Jurkat, Clone E6-1 (cell line): ENCODE measurements at places on chromosomes 2 and 18.

DNA sequence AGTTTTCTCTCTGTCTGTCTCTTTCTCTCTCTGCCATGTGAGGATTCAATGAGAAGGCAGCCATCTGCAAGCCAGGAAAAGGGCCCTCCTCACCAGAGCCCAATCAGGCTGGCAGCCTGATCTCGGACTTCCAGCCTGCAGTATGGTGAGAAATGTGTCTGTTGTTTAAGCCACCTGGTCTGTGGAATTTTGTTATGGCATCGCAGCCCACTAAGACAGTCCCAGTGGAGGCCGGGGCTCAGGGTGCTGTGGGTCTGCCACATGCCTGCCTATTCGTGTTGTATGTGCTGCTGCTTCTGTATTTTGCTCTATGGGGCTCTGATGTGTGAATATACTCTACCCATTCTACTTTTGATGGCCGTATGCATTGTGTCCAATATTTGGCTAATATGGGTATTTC lies 139.0 kb upstream of the HS6ST1 start:
- DNase-seq = no peak

- DNase-seq = no peak
Observed at GRCh38 chr2:30505500-30506180, 58.6 kb downstream of the LCLAT1 start.

GRCh38 chr2:234691968-234692955 lies 195.4 kb upstream of the ARL4C start:
- no peak for DNase-seq

GRCh38 chr2:157363612-157364101 lies 38.0 kb upstream of the ERMN start:
- no peak for DNase-seq

- no peak for DNase-seq
Observed at GRCh38 chr2:38898256-38898655, 8.6 kb downstream of the ARHGEF33 start.

GRCh38 chr2:190746971-190747761 lies 98.3 kb downstream of the NAB1 start:
- DNase-seq = no peak

- no peak for DNase-seq
Observed at GRCh38 chr2:26615860-26616705, 25.1 kb downstream of the CIB4 start.

- DNase-seq = no peak
Observed at GRCh38 chr2:159138642-159139182, 147.8 kb downstream of the WDSUB1 start.

DNA sequence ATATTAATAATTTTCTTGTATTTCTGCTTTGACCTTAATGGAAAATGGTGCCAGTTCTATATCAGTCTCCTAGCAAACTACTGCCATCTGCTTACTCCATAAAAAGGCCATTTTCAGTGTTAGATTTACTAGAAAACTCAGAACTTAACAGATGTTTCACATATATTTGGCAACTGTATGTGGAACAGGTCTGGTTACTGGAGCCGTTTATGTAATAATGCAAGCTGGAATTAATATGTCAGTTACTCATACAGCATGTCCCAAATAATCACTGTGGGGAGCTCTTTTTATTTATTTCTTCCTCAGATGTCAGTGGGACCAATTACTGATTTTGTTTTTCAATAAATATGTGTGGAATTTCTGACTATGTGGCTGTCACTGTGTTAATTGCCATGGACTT lies 1247.6 kb downstream of the CNTNAP5 start:
- DNase-seq = no peak

- no peak for DNase-seq
Observed at GRCh38 chr2:58852905-58853304, 611.8 kb upstream of the FANCL start.

GRCh38 chr2:40480073-40480472 lies 28.2 kb upstream of the SLC8A1 start:
- DNase-seq = no peak

DNA sequence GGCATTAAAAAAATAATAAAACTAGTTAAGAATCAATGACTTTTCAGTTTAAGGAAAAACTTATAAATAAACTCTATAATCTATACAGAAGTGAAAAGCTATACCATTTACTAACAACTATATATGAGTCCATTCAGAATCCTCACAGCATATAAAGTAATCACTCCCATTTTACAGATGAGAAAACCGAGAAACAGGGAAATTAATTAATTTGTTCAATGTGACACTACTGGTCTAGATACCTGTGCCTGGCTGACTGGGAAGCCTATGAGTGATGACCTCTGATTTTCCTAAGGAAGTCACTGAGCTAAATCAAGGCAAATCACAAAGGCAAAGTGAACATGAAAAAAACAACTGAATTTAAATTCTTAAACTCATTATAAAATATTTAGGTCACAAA lies 99.5 kb upstream of the RNU4ATAC start:
- no peak for DNase-seq

DNA sequence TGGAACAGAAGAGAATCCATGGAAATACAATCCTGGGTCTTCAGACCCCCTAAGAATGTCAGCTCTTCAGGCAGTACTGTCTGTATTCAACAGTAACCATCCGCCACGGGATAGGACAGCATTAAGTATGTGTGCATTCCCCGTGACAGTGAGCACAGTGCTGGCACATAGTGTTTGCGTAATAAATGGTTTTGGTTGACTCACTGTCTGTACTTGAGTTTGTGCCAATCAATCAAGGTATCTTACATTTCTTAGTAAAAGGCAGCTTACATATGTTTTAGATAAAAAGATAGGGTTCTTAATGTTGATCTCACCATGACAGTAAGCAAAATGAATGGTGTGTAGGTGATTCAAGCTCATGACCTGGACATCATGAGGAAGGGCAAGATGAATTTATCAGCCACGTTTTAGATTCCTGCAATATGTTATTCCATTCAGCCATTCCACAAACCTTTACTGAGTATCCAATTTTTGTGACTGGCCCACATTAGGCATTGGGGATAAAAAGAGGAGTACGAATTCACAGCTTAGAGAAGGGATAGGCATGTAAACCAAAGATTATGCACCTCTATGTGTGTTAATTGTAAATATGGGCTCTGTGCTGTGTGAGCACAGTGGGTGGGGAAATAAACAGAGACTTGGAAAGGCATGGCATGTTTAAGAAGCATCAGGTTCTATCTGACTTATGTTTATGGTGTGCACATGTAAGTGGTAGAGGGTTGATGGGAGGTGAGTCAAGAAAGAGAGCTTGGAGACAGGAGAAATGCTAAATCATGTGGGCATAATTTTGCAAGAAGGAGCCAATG lies 258.8 kb downstream of the SLC8A1 start:
- DNase-seq = no peak

DNA sequence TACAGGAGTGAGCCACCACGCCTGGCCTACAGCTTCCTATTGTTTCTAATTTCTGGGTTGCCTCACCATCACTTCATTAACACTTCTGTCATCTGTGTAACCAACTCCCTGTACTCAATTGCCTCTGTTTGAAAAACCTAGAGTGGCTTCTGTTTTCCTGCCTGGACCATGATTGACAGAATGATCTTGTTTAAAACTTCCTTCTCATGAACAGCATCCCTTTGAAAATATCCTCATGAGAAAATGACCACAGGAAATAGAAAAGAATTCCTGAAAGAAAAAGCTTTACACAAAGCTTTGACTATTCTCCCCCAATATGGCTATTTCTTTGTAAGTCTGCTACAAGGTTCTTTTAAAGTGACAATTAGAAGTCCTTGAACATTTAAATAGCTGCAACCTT lies 672.3 kb downstream of the ARHGAP15 start:
- DNase-seq = no peak

DNA sequence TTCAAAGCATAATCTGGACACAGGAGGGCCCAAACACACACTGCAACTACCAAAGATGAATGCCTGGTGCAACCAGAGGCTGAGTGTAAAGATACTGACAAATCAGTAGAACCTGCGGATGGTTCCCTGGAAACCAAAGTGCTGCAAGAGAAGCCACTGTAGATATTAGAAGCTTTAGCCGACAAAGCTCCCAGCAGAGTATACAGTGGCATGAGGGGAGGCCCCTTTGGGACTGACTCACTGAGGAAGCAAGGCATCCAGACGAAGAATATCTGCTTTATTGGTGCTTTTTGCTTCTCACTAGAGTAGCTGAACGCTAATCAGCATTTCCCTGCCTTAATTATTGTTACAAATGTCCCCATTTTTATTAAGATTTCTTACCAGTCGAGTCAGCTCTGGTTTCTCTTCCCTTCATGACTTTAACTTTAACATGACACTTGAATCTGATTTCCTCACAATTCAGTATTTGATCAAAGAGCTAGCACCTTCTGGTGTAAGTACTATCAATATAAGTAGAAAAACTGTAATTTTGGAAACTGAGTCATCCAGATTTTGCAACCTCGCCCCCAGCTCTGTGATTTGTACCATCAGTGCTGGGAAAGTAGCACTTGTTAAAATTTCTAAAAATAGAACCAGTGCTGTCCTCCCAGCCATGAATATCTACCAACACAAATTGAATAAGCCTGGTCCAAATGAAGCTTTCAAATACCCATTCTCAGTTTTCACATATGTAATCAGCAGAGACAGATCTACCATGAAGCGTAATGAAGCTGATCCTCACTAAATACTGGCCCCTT lies 34.2 kb downstream of the FIGN start:
- no peak for DNase-seq

- no peak for DNase-seq
Observed at GRCh38 chr2:25032094-25032493, 9.8 kb upstream of the EFR3B start.

DNA sequence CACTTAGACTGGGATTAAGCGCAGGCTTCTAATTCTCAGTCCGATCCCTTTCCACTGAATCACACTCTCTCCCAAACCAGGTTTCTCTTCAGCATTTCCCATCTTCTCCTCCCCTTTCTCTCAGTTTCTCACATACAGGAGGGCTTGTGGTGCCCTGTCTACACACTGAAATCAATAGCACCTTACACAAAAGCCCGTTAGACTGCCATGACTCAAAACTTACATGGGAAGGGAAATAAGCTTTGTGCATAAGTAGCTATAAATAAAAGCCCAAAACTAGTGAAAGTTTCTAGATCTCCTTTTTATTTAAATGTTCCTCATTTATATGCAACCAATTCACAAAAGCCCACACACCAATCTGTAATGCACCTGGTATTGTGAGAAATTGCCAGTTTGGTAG lies 318.4 kb downstream of the TXNL1 start:
- no peak for DNase-seq

GRCh38 chr2:26461601-26462023 lies 16.3 kb downstream of the OTOF start:
- DNase-seq = no peak

- DNase-seq = no peak
Observed at GRCh38 chr18:76873713-76874112, 51.4 kb downstream of the ZNF236 start.

- no peak for DNase-seq
Observed at GRCh38 chr2:231605607-231606091, 13.0 kb downstream of the TEX44 start.

GRCh38 chr2:80506563-80506962 lies 202.0 kb upstream of the LRRTM1 start:
- no peak for DNase-seq

DNA sequence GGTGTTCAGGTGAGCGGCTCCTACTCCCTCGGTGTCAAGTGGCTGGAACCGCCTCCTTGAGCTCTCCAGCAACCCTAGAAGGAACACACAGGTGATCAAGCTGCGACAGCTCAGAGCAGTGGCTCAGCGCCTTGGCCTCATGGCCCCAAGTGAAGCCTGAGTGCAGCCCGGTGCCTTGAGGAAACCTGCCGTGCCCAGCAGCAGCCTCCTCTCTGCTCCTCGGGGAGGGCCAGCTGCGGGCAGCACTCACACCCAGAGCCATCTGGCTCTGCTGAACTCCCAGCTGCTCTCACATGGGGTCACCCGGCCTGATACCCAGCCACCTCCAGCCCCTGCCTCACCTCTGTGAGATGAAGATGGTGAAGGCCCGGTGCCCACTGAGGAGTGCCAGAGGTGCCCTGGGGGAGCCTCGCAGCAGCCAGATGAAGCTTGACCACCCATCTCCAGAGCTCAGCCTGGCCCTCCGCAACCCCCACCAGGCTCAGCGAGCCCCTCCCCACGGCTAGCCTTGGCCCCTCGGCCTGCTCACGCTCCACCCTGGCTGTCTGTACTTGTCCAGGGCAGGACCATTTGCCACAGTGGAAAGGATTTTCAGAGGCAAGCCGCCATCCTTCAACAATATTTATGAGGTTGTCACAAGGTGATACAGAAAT lies 70.6 kb upstream of the RAB6C start:
- no peak for DNase-seq

GRCh38 chr2:214545898-214546542 lies 135.2 kb downstream of the VWC2L start:
- DNase-seq = no peak

DNA sequence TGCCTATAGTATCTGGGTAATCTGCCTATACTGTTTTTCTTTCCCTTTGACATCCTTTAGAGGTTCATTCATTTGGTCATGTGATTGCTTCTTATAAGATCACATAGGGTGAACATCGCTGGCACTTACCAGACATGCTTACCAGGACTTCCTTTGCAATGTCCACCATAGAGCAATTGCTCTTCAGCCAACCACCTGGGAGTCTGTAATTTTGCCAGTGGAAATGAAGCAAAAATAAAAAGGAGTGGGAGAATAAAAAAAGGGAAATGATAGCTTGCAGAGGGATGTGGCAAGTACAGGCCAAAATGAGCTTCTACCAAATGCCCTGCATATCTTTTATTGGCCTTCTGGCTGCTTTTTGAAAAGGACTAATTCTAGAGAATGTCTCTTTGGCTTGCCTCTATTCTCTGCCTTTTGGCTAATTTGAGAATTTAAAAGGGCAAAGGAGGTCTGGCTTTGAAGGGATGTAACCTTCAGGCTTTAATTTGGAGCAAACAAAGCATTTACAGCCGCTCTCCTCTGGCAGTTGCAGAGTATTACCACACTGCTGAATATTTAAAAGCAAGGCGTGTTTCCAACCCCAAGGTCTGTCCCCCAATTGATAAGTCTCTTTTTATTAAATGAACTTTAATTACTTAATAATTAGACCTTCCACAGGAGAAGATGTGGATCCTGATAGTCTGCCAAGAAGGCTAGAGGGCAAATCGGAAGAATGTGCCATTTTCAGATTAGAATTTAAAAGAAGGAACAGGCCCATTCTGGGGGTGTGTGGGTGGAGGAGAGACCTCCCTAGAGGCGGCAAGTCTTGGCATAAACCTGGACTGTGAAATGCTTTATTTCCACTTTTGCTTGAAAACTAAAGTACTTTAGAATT lies 557.9 kb downstream of the DCC start:
- no peak for DNase-seq

DNA sequence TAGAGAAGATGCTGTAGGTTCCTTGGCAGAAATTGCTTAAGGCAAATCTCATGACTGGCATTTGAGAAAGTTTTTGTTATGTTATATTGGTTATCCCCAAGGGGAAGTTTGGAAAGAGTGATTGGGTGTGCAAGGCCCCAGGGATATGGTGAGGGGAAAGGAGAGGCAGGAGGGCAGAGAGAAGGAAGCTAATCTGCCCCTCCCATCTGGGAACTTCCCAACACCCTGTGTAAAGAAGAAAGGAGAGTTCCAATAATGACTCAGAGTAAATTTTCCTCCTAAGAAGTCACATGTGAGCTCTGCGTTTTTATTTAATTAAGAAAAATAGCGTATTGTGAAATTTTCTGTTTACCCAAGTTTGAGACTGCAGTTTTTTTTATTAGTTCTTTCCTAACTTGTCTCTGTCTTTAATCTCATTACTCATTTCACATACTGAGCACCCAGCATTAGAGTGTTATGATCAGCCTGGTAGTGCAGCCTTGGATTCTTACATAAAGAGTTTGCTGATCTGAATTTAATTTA lies 3.1 kb upstream of the KYNU start:
- no peak for DNase-seq

GRCh38 chr2:151336863-151337371 lies 20.5 kb upstream of the TNFAIP6 start:
- DNase-seq = no peak

- DNase-seq = no peak
Observed at GRCh38 chr18:11657152-11657551, 31.9 kb upstream of the GNAL start.
